Stimulated activated CD4-positive, alpha-beta T cell treated with anti-CD3 and anti-CD28 coated beads, Interleukin-4, amount 100 ng/mL, for 1 hour (primary cell): ENCODE measurements at places on chromosomes 12 and 14.
A peak's percentile ranks its signal among the peaks of the same experiment; 100 is the strongest.

DNA sequence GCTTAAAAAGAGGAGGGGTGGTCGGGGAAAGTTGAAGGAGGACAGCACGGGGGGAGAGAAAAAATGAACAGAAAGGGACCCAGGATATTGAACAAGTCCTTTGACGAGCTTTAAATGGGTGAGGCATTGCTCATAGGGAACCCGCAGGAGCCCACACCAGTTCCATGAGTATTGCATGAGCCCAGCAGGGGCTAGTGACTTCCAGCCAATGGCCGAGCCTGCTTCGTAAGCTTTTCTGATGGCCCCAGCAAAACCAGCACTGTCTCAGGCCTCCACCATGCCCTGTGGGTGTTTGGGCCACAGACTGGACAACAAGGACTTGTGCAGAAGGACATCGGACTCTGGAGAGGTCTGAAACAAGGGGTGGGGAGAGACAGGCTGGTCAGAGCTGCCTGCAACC, 109.5 kb downstream of the ZFP36L1 start:
- DNase-seq = no peak

DNA sequence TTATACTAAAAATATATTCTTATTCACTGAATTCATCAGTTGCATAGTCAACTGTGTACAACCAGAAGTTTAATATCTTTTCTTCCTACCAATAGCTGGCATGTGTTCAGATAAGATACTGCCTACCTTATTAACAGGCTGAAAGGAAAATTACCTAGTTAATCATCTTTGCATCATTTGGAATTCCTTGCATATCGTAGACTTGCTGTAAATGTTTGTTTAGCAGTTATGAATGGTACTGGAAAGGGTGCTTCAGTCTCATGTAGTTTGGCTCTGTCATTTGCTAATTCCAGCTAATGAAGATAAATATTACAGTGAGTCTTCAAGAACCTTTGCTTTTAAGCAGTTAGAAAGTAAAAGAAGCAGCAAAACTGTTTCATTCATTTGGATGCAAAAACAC, 84.4 kb downstream of the PPHLN1 start:
- no peak for DNase-seq

GRCh38 chr14:63212776-63213500, 8.7 kb downstream of the RHOJ start:
- DNase-seq = no peak

- no peak for DNase-seq
Measured at GRCh38 chr12:538731-539539, 79.2 kb downstream of the B4GALNT3 start.

DNA sequence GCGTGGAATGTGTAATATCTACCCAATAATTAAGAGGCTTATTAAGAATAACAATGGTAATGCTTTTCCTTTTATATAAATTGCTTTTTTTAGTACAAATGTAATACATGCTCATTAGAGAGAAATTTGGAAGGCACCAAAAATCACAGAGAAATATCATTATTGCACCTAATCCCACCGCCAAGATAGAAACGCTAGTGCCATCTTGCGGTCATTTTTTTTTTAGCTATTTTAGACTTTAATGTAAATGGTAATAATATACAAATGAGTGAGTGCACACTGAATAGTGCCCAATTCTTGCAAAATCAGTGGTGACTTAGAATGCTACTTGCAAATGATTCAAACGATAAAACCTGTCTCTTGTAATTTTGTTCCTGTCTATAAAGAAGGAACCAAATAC, 576.8 kb upstream of the TMEM132C start:
- no peak for DNase-seq

DNA sequence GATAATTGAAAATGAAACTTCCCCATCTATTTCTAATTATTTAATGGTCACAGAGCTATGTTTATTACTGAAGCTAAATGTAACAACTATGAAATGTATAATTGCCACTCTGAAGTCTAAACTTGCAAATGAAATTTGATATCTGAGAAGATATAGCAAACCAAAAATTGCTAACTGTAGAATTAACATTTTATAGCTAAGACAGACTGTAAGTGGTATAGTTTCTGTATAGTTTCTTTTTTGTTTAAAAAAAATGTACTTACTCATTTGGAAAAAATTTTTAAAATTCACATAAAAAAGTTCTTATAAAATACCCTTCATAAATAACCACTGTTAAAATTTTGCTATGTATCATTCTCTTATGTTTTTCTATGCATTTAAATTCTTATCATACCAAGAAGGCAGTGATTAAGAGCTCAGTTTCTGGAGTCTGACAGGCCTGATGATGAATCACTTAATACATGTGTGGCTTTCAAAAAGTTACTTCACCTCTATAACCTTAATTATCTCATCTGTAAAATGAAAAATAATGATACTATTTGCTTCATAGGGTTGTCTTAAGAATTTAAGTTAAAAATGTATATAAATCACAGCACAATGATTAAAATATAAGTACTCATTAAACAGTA, 214.7 kb upstream of the GARIN2 start:
- no peak for DNase-seq

- no peak for DNase-seq
Measured at GRCh38 chr14:95524706-95525512, 8.5 kb upstream of the SYNE3 start.

DNA sequence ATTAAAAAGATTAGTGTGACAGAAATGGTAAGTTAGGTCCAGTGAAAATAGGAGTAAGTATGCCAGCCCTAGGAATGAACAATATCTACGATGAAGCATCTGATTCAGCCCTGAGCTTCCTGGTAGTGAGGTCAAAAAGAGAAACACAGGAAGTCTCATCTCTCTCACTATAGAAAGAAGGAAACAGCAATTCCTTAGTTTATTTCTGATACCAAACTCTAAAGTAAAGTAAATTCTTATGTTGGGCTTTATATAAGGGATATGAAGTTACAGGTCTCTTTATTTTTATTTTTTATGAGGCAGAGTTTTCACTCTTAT, 76.7 kb upstream of the RFLNA start:
- DNase-seq = no peak

- DNase-seq = peak; percentile 44
Measured at GRCh38 chr14:58638231-58639197, 752 bp downstream of the DACT1 start.

- DNase-seq = no peak
Measured at GRCh38 chr14:81831128-81831820, 297.6 kb upstream of the SEL1L start.

GRCh38 chr12:116698116-116698515, 39.8 kb downstream of the SPRING1 start:
- no peak for DNase-seq

GRCh38 chr12:6612652-6613014, 5.5 kb upstream of the CHD4 start:
- DNase-seq = no peak

DNA sequence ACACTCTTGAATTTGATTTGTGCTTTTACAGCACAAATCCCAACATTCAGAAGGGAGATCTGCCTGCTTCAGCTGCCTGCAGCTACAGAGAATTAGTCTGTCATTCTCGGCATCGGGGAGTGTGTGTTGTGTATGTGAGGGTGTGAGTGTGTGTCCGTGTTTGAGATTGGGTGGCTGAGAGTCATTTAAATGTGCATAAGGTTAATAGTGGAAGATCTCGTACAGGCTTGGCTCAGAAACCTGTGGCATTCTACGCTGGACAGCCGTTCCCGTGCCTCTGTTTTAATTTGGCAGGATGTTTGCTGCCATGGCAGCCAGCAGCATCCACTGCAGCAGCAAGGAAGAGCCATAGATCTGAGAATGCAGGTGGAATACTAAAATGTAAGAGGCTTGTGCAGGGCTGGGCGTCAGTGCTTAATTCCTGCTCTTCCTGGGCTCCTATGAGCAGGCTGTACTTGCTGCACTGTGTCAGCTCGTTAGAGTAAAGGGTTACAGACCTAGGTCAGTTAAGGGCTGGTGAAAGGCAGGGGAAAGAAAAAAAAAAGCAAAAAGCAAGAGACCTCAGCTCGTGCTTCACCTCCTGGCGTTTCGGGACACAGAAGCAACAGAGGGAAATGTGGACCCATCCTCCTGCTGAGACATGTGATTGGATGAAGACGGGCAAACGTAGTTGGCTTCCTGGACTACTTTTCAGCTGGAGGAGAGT, 205.4 kb downstream of the NAV3 start:
- DNase-seq = no peak

DNA sequence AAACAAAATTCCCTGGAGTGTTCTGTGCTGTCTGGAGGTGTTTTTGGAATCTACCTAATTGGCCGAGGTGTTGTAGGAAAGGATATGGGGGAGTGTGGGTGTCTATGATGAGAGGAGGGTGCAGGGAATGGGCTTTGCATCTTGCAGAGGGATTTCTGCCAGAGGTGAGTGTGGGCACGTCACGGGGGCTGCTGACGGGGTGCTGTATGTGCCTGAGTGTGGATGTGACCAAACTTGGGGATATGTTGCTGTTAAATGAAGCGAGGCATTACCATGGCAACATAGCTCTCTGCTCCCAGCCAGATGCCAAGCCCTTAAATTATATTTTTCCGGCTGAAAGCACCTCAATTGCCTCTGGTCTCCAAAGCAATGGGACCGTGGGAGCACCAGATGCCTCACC, 44.3 kb upstream of the SPTLC2 start:
- no peak for DNase-seq

- no peak for DNase-seq
Measured at GRCh38 chr14:44846232-44846824, 115.4 kb downstream of the KLHL28 start.

- peak; percentile 67 for DNase-seq
Measured at GRCh38 chr12:51923506-51924365, 16.4 kb downstream of the ACVRL1 start.

GRCh38 chr14:102554821-102555819, 37.3 kb upstream of the RCOR1 start:
- DNase-seq = peak; percentile 63

GRCh38 chr12:114967151-114967550, 283.2 kb upstream of the TBX3 start:
- DNase-seq = no peak

GRCh38 chr12:55711786-55712553, 3.9 kb upstream of the BLOC1S1 start:
- no peak for DNase-seq

DNA sequence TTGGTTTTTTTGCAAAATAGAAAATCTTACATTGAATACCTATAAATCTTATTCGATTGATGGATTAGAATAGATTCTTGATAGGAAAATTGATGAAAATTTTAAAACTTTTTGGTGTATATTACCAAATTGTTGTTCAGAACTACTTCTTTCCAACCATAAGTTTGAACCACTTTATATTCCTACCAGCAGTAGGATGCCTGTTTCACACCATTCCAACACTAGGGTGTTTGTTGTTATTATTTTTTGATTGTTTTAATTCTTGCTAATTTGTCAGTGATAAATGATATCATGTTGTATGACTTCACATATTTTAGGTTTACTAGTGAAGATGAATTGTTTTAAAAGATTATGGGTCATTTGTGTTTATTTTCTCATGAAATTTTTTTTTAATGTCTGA, 43.4 kb downstream of the UTP20 start:
- no peak for DNase-seq

DNA sequence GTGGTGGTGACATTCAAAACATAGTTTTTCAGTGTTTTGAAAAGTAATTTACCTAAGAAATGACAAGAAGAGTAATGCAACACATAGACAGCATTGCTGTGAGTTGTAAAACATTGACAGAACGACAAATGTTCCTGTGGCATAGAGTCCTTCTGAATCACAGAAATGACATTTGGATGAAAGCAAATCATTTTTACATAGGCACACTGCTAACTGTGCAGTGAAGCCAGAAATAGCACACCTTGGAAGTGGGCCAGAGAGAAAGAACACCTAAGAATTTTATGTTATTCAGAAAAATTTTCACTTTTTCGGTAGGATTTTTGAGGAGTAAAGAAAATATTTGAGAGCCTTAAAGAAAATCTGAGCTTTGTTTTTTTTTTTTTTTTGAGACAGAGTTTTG, 100.6 kb downstream of the ANO4 start:
- DNase-seq = no peak

DNA sequence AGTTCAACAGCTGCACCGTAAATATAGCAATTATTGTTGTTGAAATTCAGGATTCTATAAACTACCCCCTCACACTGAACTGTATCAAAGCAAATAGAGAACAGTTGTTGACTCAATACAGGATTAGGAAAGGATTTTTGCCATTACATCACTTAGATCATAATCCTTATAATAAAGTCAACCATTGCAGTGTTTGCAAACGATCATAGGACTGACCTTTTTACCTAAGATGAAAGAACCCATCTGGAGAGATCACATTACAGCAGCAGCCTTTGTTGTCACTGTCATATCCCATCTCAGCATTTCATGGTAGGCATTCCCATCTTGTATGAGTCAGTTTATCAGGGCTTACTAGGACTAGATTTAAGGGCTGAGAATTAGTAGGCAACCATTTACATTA, 96.1 kb downstream of the IPO8 start:
- DNase-seq = no peak

- no peak for DNase-seq
Measured at GRCh38 chr12:54463484-54463883, 9.9 kb downstream of the GTSF1 start.

DNA sequence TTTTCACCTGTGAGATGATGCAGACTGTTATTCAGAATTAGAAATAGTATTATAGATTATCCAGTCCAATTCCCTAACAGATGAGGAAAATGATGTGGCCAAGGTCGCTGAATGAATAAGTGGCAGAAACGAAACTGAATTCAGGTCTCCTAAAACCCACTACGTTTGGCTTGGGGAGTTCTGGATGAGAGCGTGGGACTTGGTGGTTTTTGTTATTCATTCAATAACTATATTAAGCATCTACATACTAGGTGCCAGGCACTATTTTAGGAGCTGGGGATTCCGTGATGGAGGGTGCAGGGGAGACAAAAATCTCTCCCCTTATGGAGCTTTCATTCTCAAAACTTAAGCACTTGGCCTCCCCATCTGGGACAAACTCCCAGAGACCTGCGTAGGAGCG, 813 bp upstream of the CCDC184 start:
- no peak for DNase-seq

GRCh38 chr14:50311337-50311971, 575 bp downstream of the L2HGDH start:
- DNase-seq = no peak

- no peak for DNase-seq
Measured at GRCh38 chr14:90599339-90599738, 202.5 kb downstream of the CALM1 start.

GRCh38 chr12:104433061-104433460, 23.7 kb upstream of the CHST11 start:
- DNase-seq = no peak

- DNase-seq = no peak
Measured at GRCh38 chr14:74974364-74975058, 19.1 kb upstream of the PGF start.

- no peak for DNase-seq
Measured at GRCh38 chr12:77943466-77943865, 112.8 kb downstream of the NAV3 start.

GRCh38 chr12:62792236-62792870, 142.6 kb downstream of the PPM1H start:
- no peak for DNase-seq
